ENCODE measurements at places on chromosomes 12 and 14.

- DNase-seq = no peak
These were observed 12.3 kb upstream of the RTRAF start for GRCh38 chr14:51977075-51977474.

DNA sequence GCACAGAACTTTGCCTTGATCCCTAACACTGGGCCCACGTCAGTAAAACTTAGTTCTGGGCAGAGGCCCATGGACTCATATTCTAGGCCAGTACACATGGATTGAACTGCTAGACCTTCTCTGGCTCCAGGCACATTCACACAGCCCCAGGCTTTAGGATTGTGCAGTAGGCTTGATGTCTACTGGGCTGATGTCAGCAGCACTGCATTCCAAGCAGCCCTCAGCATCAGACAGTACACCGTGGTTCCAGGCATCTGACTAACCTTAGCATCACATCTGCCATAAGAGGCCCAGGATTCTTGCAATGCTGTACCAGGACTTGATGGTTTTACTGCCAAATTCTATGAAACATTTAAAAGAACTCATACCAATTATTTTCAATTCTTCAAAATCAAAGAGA lies 301.9 kb downstream of the CCER1 start:
- no peak for DNase-seq

GRCh38 chr12:104446646-104447421 lies 9.9 kb upstream of the CHST11 start:
- no peak for DNase-seq

GRCh38 chr12:48993787-48994186 lies 5.4 kb downstream of the DDN start:
- DNase-seq = no peak

- peak; percentile 13 for DNase-seq
These were observed 85.0 kb upstream of the ARID2 start for GRCh38 chr12:45644541-45644940.

DNA sequence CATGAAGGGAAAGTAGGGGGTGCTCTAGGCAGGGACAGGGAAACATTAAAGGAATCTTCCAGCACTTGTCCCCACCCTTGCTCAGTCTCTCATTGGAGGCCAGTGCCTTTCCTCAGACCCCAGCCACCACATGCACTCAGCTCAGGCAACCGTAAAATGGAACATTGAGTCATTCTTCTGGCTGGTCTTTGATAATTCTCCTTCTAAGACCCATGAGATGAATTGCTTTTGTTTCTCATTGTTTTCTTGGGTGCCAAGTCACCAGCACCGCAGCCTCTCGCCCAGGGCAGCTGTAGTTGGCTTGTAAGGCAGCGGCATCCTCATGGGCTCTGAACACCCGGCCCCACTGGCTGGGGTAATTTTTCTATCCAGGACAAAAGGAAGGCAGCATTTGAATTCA lies 108.2 kb downstream of the PHETA1 start:
- DNase-seq = no peak

DNA sequence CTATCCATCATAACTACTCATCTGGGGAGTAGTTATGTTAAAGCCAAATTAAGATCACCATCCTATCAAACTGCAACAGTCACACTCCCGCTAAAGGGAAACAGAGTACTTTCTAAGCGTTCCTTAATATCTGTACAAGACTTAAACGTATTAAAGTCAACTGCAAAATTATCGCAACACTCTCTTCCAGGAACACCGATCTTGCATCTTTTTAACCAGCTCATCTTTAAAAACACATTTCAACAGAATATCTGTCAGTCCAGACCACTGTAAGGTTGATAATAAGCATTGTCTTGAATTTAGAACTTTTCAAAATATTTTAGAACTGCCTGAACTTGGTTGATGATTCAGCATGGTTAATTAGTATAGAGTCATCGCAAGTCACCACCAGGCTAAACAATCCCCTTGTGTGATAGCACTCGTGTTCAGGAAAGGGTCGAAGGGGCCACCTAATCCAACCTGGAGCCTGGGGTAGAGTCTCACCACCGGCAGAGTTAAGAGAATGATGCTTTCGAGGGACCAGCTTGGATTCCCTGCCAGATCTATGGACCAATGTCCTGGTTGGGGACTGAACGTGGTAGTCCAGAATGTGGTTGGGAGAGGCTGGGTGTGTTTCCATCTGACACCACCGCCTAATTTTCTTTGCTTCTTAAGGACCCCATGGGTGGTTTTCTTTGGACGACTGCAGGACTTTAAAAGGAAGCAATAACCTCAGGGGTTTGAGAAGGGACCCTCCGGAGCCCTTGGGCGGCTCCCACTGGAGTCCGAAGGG lies 890 bp downstream of the SPTLC2 start:
- DNase-seq = peak; percentile 61

GRCh38 chr12:132583736-132584135 lies 26.6 kb downstream of the LRCOL1 start:
- DNase-seq = no peak

- DNase-seq = peak; percentile 77
These were observed 20.4 kb downstream of the NINJ2 start for GRCh38 chr12:642633-643474.

DNA sequence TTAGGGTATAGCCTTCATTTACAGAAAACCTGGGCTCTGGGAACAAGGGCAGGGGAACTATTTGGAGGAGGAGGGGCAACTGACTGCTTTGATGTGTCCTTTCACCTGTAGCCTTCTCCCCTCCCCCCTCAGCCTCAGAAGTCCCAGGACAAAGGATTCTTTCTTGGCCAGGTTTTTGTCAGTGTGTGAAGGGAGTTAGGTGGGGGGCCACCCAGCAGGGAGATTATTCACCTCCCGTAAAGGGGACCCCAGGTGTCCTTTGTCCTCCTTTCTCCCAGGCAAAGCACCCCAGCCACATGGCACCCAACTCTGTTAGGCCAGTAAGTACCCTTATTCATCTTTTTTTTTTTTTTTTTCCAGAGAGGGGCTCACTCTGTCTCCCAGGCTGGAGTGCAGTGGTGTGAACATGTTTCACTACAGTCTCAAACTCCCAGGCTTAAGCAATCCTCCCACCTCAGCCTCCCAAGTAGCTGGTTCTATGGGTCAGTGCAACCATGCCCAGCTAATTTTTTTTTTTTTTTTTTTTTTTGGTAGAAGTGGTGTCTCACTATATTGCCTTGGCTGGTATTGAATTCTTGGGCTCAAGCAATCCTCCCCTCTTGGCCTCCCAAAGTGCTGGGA lies 723 bp upstream of the NFE2 start:
- DNase-seq = no peak

DNA sequence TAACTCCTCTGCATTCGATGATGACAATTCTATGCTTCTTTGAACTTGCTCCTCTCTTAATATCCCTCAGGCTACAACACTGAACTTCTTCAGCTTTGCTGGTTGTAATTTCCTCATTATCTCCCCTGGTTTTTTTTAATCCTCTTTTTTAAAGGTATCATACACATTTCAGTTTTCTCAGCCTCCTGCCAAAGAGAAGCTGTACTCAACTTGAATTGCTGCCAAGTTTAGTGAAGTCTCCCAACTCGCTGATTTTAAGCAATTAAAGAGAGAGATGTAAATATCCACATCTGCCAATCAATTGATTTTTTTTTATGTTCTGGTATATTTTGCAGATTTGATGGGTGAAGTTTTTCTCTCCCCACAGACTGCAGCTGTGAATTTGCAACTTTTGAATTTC lies 817.8 kb downstream of the GALC start:
- DNase-seq = no peak

- no peak for DNase-seq
These were observed 2.0 kb upstream of the ING4 start for GRCh38 chr12:6664902-6665301.

- no peak for DNase-seq
These were observed 9.1 kb upstream of the GLT1D1 start for GRCh38 chr12:128844031-128844635.

GRCh38 chr12:110641521-110641920 lies 27.6 kb downstream of the TCTN1 start:
- DNase-seq = no peak

- peak; percentile 53 for DNase-seq
These were observed 27.3 kb upstream of the FRS2 start for GRCh38 chr12:69442894-69443293.

DNA sequence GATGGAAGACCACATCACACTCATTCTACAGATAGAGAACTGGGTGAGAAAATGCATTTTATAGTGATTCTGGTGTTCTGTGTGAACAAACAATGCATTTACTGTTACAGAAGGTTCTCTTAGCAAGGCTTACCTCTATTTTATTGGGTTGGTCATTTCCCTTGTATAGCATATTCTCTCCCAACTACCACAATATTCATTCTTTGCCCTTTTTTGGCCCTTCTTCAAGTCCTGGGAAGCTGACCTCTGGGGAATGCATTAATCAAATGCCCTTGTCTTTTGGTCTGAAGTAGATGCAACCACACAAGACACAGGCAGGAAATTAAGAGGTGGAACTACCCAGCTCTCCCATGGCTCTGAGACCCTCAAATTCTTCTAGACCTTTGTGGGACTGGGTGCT lies 19.5 kb downstream of the DCN start:
- DNase-seq = no peak

DNA sequence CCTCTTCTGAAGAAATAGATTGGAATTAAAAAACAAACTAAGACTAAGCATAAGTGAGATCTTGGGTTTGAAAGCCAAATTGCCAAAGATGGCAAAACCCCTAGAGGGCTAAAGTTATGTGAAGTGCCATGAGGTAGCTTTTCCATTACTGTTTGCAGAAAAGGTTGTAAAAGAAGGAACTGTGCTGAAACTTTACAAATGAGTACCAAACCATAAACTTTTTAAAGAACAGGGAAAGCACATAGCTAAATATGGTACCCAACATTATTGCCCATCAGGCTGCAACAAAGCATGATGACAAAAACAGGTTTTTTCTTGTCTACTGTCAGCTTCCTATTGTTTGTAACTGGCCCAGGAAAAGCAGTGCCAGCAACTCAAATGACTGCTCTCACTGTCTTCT lies 224.2 kb downstream of the RAD51B start:
- no peak for DNase-seq

GRCh38 chr12:58596381-58596780 lies 323.9 kb downstream of the LRIG3 start:
- DNase-seq = peak; percentile 47

GRCh38 chr12:52060498-52061177 lies 9.1 kb upstream of the ATG101 start:
- DNase-seq = no peak

DNA sequence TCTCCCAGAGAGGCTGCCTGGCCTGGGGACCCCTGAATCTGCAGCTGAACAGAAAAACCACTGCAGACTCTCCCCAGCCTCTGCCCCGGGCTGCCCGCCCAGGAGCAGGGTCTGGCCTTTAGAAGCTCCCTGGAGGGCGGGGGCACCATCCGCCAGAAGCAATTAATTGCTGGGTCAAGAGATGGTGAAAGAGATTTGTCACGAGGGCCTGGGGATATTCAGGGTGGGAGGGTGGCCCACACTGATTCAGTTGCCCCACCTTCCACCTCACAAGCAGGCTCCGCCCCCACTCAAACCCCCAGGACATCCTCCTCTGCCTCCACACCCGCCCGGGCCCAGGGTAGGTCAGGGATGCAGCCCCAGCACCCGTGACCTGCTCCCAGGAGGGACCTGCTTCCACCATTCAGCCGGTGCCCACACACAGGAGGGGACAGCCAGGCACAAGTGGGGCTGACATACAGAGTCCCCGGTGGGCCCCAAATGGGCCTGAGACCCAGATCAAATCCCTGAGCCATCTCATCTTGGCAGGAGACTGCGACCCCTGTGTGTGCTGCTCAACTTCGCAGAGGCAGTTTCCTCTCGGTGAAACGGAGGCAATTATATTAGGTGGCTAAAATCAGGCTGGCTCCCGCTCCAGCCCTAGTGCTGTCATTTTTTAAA lies 23.0 kb downstream of the NCOR2 start:
- peak; percentile 19 for DNase-seq

GRCh38 chr12:105676694-105677093 lies 346.2 kb downstream of the C12orf75 start:
- no peak for DNase-seq

DNA sequence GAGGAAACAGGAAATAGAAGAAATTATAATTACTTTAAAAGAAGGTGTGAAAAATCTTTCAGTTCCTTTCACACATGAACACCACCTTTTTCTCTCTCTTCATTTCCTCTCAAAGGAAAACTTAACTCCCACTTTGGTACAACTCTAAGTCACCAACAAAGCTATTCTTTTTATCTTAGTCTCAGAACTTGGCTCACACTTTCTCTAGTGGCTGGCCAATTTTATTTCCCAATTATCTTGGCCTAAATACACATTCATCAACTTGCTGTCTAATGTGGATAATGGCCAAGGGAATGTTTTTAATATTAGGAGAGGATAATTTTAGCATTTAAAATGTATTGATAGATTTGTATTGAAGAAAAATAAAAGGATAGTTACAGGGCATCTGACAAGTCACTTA lies 64.5 kb upstream of the NAV3 start:
- no peak for DNase-seq

- DNase-seq = peak; percentile 61
These were observed 44.7 kb downstream of the PALS1 start for GRCh38 chr14:67285876-67286452.

DNA sequence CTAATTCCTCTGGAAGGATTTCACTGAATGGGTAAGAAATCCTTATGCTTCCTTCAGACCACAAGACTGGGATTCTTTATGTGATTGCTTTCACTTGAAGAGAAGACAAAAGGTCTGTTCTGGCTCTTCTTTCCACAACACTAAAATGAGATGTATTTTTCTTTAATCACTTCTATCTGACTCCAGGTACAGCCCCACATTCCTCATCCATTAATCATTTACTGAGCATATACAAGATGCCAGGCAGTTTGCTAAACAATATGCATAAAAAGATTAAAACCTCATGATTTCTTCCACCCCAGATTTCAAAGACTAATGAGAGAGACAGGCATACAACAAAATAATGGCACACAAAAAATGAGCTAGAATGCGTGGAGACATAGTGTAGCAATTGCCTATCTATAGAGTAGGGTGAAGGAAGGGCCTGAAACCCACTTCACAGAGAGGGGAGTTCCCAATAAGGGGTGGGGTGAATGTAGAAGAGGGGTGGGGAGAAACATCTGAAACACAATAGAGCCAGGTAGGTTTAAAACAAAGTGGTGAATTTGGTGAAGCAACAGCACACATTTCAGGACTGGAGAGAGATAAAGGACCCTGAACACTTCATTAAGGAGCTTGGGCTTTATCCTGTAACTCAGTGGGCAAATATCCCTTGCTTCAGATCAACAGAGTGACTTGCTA lies 65.1 kb upstream of the PRB2 start:
- no peak for DNase-seq

DNA sequence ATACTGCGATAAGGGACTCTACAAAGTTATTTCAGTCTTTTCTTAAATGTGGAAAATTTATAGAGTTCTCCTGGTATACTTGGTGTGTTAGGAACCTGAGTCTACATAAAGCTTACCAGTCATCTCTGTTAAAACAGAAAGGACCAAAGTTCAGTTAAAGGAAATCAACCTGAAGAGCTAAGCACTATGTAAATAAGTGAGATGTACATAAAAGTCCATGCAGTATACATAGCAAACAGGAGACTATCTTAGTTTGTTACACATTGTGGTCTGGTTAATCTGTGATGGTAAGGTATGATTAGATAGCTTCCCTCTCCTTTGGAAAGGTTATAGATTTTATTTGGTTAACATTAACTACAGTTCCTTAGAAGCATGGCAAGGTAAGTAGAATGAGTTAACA lies 75.9 kb downstream of the ATP2B1 start:
- DNase-seq = no peak

All from kidney tubule cell (primary cell).